ENCODE measurements at places on chromosomes 1 and 21.

- no peak for DNase-seq
These were observed 31.0 kb downstream of the TNNT2 start for GRCh38 chr1:201346337-201346939.

GRCh38 chr1:232969799-232970198, 19.4 kb downstream of the NTPCR start:
- no peak for DNase-seq

- no peak for DNase-seq
These were observed 65.2 kb downstream of the PSMG1 start for GRCh38 chr21:39118061-39118460.

DNA sequence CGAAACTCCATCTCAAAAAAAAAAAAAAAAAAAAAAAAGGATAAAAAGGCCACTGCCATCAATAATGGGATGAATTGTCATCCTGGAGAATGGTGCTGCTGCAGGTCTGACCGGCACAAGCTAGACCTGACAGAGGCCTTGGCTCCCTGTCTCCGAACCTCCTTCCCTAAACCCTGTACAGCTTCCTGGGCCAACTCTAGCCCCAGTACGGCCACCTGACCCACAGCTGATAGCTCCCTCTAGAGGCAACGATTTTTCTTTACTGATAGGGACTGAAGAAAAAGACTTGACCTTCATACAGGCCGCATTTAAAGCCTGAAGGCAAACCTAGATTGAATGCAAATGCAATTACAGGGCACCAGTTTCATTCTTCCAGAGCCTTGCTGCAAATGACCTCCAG, 30.7 kb downstream of the NOL9 start:
- DNase-seq: no peak

DNA sequence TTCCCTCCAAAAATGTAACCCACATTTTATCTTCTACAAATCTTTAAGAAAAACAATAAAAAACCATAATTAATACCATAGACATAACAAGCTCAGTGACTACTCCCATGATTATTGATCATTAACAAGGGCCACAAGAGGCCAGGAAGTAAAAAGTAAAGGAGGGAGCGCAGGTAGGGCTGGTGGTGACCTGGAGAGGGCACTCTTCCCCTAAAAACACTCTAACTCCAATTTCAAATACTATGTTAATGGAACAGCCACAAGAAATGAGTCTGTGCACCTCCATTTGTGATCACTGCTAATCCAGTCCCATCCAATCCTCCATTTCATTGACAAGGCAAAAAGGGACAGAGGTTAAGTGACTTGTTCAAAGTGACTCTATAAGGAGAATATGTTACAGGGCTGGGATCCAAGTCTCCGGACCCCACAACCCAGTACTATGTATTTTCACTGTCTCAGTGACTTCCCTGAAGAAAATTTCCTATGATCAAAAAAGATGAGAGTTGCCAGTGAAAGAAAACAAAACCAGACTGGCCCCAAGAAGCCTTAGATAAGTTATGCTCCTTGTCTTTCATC, 41.2 kb upstream of the CFAP298 start:
- no peak for DNase-seq

DNA sequence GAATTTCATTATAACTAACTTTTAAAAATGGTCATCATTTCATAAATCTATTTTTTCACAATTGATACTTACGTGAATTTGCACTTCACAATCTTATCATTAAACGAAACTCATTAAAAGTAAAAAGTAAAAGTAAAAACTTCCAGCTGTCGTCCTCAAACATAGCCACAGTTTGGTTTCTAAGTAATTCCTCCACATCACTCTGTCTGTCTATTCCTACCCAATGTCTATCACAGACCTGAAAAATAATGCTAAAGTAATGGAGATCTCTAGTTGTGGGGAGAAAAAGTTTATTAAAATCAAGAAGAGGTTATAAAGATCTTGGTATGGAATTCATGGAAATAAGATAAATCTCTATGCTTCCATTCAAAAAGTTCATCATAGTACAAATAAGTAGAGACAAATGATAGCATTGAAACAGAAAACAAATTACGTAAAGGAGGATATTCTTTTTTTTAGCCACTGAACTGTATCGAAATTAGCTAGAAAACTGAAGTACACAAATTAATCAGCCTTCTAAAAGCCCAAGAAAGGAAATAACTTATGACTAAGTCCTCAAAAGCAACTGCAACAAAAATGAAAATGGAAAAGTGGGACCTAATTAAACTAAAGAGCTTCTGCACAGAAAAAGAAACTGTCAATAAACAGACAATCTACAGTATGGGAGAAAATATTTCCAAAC, 148.6 kb downstream of the TIAM1 start:
- no peak for DNase-seq

- DNase-seq: no peak
These were observed 53.3 kb upstream of the ZC3H11B start for GRCh38 chr1:219666242-219666641.

- DNase-seq: no peak
These were observed at the start of gene CELF3 for GRCh38 chr1:151716771-151717631. CELF3 (minus strand) TSS chr1:151716803; CDS start chr1:151716020, 783 bp downstream.

GRCh38 chr1:233470741-233471499, 143.0 kb upstream of the KCNK1 start:
- DNase-seq: no peak

- DNase-seq: no peak
These were observed 5.4 kb downstream of the CCDC190 start for GRCh38 chr1:162855461-162856150.

DNA sequence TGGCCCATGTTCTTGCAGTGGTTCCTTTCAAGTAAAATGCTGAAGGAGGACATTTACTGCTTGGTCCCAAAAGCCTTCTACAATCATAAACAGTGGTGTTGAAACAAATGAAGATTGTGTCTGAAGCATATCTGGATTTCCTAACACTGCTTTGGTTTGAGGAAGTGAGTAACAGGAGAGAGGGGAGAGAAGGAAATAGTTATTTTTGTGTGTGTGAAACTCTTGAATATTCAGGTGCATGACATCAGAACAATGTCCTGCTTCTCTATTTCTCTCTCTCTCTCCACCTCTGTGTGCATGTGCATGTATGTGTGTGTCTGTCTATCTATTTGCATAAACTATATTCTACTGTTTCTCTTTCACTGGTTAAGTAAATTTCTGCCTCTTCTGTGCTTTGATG, 61.4 kb upstream of the TNFSF18 start:
- DNase-seq: no peak

- DNase-seq: no peak
These were observed 222.8 kb upstream of the ZRANB2 start for GRCh38 chr1:71303617-71304041.

Measured in activated B cell treated with CpG ODN at 0.5 μM for 24 hours (primary cell).